ENCODE measurements at places on chromosomes 2 and 18. TPM values are rescaled to one million over a fixed set of nuclear protein-coding genes. Genes with fewer than 3 reads are reported as not detected.

DNA sequence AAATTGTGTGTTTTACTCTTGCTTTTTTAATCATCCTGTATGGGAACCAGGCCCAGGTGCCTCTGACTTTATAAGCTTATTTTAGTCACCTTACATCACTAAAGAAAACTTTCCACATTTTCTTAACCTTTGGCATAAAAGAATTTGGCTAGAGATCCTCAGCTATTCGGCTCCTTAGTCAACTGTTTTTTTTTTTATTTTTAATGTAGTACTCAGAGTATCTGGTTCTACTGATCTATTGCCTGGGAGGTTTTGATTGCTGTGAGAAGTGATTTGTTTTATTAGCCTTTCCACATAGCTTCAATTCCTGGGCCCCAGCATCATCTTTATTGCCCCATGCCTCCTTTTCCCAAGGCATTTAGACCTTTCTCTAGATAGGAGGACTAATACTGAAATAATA lies 121.0 kb downstream of the MYO1B start:
- no peaks in the 10 kb centered on the region for H3K36me3 ChIP-seq
- H3K4me1 ChIP-seq, result no peaks in the 10 kb centered on the region
- H3K27ac ChIP-seq, result no peak overlapping the region
- no peak for DNase-seq
- no peak overlapping the region for H3K4me3 ChIP-seq

- DNase-seq, result no peak
- H3K4me1 ChIP-seq, result peaks cover 9% of the 10 kb centered on the region
- H3K27me3 ChIP-seq, result no peaks in the 10 kb centered on the region
- no peak overlapping the region for H3K4me3 ChIP-seq
- H3K27ac ChIP-seq, result no peak overlapping the region
Observed at GRCh38 chr2:197200051-197200761, 110.4 kb downstream of the ANKRD44 start.

DNA sequence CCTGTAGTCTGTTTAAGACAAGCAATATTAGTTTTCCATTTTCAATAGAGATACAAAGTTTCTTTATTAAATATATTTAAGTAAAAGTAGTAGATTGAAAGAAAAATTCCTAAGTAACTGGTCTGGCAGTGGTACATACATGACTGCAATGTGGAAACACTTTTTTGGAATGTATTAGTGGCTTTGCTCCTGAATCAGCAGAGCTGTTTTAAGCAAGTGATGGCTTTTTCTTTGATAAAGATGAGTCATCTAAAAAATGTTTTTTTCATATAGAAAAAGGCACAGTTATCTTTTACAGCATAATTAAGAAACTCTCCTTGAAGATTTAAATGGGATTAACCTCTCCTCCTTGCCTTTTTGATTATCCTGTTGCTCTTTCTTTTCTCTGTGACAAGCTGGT lies 34.9 kb downstream of the KDM3A start:
- no peak for DNase-seq
- no peak overlapping the region for H3K27ac ChIP-seq
- no peaks in the 10 kb centered on the region for H3K4me1 ChIP-seq
- no peaks in the 10 kb centered on the region for H3K27me3 ChIP-seq

DNA sequence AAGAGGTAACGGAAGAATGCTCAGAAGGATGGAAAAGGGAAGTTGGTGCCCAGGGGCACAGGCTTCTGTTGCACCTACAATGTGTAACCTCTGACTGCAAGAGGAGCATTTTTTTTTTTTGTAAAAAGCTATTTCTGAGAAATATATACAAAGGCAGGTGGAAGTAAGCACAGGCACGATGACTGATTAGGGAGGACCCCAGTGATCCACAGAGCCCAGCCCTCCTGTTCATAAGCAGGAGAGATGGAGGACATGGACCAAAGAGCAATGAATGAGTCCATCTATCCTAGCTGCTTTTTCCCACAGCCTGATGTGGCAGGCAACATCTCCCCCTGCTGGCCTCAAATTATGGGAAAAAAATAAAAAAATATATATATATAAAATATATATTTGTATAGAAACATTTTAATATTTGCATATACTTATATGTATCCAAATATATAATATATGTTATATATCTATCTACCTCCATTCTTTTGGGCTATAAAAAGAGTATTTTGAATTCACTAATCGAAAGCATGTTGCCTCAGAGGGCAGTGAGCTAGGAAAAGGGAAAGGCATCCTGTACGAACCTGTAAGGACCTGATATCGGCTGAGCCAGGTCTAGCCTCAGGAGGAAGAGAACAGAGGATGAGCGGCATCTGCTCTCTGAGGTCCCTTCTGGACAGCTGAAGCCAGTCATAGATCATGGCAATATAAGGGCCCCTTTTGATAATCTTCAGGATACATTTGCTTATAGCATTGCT lies 166.0 kb upstream of the STK17B start:
- H3K36me3 ChIP-seq, result no peaks in the 10 kb centered on the region
- no peaks in the 10 kb centered on the region for H3K27me3 ChIP-seq
- peak; percentile 34 for DNase-seq

DNA sequence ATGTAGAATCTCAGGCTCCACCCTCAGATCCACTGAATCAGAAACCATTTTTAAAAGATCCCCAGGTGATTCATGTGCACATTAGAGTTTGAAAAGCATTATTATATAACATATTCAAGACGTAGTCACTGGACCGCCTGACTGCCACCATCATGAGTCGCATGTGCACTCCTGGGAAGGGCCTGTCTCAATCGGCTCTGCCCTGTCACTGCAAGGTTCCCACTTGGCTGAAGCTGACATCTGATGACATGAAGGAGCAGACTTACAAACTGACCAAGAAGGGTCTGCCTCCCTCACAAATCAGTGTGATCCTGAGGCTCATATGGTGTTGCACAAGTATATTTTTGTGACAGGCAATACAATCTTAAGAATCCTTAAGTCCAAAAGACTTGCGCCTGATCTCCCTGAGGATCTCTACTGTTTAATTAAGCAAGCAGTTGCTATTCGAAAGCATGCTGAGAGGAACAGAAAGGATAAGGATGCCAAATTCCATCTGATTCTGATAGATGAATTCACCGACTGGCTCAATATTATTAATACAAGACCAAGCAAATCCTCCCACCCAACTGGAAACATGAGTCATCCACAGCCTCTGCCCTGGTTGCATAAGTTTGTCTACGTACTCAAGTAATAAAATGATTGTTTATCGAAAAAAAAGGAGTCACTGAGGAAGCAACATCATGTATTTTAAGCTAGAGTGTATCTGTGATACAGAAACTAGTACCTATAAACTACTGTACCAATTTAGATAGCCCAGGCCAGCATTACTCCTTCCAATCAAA lies 26.2 kb downstream of the ATAD2B start:
- H3K27me3 ChIP-seq, result no peaks in the 10 kb centered on the region
- H3K36me3 ChIP-seq, result no peaks in the 10 kb centered on the region
- DNase-seq, result peak; percentile 37
- peaks cover 36% of the 10 kb centered on the region for H3K4me1 ChIP-seq
- peak overlapping the region; percentile 37 for H3K4me3 ChIP-seq

GRCh38 chr18:75170916-75171315 lies 38.0 kb downstream of the PTGR3 start:
- no peak overlapping the region for H3K4me3 ChIP-seq
- no peaks in the 10 kb centered on the region for H3K36me3 ChIP-seq
- H3K27ac ChIP-seq, result no peak overlapping the region
- H3K4me1 ChIP-seq, result peaks cover 15% of the 10 kb centered on the region
- no peak for DNase-seq

- no peak for DNase-seq
- no peak overlapping the region for H3K27ac ChIP-seq
- H3K27me3 ChIP-seq, result no peaks in the 10 kb centered on the region
- no peak overlapping the region for H3K4me3 ChIP-seq
Observed at GRCh38 chr2:69975853-69976462, 14.5 kb upstream of the ASPRV1 start.

DNA sequence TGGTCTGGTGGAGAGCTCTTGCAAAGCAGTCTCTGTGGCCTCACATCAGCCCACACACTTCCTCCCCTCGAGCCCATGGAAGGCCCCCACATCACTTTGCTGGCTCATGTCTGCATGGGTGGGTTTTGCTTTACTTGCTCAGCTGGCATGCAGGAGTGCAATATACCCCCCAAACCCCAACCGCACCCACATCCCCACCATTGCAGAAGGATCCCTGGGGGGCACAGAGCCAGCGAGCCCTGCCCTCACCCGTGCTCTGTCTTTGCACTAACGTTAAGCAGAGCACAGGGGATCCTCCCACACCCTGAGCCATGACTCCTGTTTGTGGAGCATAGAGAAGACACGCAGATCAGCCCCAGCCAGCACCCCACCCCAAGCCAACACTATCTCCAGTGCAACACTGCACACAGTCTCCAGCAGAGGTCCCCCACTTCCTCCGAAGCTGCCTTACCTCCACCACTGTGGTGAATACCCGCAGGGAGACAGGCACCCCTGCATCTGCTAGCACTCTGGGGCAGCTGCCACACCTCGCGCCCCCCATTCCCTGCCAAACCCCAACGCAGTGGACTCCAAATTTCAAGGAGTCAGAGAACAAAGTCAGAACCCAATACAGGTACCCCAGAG lies 177.8 kb upstream of the RGPD4 start:
- H3K4me3 ChIP-seq, result no peak overlapping the region
- H3K27ac ChIP-seq, result no peak overlapping the region
- H3K36me3 ChIP-seq, result no peaks in the 10 kb centered on the region
- H3K27me3 ChIP-seq, result no peaks in the 10 kb centered on the region
- DNase-seq, result no peak

- no peak overlapping the region for H3K4me3 ChIP-seq
- no peaks in the 10 kb centered on the region for H3K27me3 ChIP-seq
- no peak overlapping the region for H3K27ac ChIP-seq
- no peaks in the 10 kb centered on the region for H3K36me3 ChIP-seq
- H3K4me1 ChIP-seq, result no peaks in the 10 kb centered on the region
Observed at GRCh38 chr18:5434425-5434824, 109.4 kb downstream of the EPB41L3 start.

DNA sequence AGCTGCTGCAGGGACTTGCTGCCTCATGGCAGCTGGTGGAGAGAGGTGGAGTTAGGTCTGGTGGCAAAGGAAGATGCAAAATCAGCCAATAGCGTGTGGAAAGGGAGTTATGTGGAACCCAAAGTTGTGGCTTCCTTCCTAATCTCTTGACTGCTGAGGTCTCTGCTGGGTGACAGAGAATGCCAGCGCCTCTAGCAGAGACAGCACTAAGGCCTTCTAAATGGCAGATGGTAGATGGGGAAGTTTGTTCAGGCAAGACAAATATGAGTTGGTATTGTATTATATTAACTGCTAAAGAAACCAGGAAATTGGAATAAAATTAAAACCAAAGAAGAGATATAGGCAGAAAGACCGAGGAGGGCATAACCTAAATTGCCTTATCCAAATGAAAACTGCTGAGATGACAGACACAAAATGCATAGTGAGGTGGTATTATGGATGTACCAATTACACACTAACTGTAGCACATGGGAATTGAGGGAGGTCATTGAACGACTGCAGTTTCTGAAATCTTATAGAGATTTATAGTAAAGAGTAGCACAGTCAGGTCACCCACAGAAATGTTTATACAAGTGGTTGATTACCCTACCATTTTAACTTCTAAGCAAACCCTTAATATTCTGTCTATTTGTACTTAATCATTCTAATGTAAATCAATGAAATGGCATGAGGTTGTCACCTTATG lies 246.6 kb upstream of the SESTD1 start:
- no peak overlapping the region for H3K27ac ChIP-seq
- H3K36me3 ChIP-seq, result no peaks in the 10 kb centered on the region
- no peak overlapping the region for H3K4me3 ChIP-seq
- no peaks in the 10 kb centered on the region for H3K4me1 ChIP-seq
- no peak for DNase-seq

GRCh38 chr2:86028766-86029381 lies 76.8 kb downstream of the POLR1A start:
- H3K27me3 ChIP-seq, result no peaks in the 10 kb centered on the region
- H3K4me1 ChIP-seq, result no peaks in the 10 kb centered on the region
- H3K4me3 ChIP-seq, result no peak overlapping the region
- peaks cover 38% of the 10 kb centered on the region for H3K36me3 ChIP-seq

- no peaks in the 10 kb centered on the region for H3K27me3 ChIP-seq
- H3K4me1 ChIP-seq, result peaks cover 38% of the 10 kb centered on the region
Observed at GRCh38 chr2:138415985-138416384, 85.6 kb upstream of the SPOPL start.

DNA sequence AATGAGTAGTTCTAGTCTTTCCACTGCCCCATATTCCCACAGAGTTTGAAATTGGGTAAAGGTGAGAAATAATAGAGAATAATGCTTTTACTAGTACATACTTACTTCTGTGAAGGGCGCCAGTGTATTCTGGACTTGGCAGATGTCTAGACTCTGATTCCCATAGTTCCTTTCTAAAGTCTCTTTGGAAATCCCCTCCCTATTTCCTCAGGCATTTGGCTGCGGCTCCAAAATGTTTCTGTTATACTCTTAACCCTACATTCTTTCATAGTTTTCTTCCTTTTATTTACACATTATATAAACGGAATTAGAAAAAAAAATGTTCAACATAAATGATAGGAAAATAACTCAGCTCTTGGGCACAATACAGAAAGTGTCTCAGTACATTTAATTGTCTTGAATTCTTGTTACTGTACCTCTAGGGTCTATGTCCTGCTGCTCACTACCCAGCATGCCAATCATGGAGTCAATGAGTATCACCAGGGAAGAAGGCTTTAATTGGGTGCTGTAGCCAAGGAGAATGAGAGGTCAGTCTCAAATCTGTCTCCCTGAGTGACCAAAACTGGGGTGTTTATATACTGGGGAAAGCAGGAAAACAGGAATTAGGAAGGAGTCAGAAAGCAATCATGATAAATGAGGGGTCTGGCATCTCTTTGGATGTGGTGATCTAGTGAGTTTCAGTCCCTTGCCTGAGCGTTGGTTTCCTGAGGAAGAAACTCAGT lies 147.8 kb upstream of the MMADHC start:
- DNase-seq, result no peak
- peaks cover 26% of the 10 kb centered on the region for H3K4me1 ChIP-seq
- H3K36me3 ChIP-seq, result no peaks in the 10 kb centered on the region
- no peaks in the 10 kb centered on the region for H3K27me3 ChIP-seq
- no peak overlapping the region for H3K27ac ChIP-seq

Gene CNGA3
- total RNA-seq, result not detected

Gene APCDD1
- total RNA-seq, result 0.51 TPM

Gene ACSL3
- 167 TPM for total RNA-seq

Gene ALK
- not detected for total RNA-seq

Gene CPLX4
- total RNA-seq, result not detected

Gene RAMP1
- 9.8 TPM for total RNA-seq

Gene SH3RF3
- 0.29 TPM for total RNA-seq

Gene DSG4
- total RNA-seq, result not detected

Gene COPS7B
- 54.6 TPM for total RNA-seq
